ENCODE measurements at places on chromosomes 5 and 9. TPM values are rescaled to one million over a fixed set of nuclear protein-coding genes. Genes with fewer than 3 reads are reported as not detected.

GRCh38 chr5:8773046-8773615, 772.7 kb downstream of the SEMA5A start:
- peak; percentile 49 for DNase-seq

DNA sequence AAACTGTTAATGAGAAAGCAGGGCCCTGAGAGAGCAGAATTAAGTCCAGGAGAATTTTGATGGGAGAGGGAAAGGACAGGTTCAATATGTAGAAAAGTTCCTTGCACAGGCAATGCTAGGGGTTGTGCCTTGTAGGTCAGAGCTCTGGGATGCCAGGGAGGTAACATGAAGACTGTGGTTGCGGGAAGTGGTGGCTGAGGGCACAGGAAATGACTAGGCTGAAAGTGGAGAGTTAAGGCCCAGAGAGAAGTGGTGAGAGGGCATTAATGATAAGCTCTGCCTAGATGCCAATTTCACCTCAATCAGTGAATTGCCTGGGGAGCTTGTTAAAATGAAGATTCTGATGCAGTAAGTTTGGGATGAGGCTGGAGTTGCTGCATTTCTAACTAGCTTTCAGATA, 31.5 kb upstream of the PPP3R2 start:
- no peak for DNase-seq

- DNase-seq, result no peak
These were observed 48.1 kb upstream of the PCA3 start for GRCh38 chr9:76716085-76716672.

- no peak for DNase-seq
These were observed 1.6 kb downstream of the UNC13B start for GRCh38 chr9:35163413-35163812.

DNA sequence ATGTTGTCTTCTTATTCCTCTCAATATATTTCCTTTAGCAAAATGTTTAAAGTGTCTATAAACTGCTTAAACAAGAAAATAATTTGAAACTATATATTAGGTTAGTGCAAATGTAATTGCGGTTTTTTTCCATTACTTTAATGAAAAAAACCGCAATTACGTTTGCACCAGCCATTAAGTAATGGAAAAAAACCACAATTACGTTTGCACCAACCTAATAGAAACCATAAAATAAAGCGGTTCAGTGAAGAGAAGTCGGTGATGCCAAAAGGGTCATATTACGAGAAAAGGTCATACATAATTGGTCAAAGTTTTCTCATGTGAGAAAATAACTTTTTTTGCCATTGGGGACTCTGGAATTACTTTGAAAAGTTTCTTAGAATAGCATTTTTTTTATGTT, 385.6 kb upstream of the ST8SIA4 start:
- DNase-seq, result no peak

The PAEP gene
- not detected for total RNA-seq

The SOHLH1 gene
- total RNA-seq, result not detected

The PCDHB15 gene
- total RNA-seq, result 0.45 TPM
